ENCODE measurements at places on chromosomes 3 and 15.

- DNase-seq, result no peak
Measured at GRCh38 chr15:100341750-100342560, at the start of gene ADAMTS17. Gene ADAMTS17 (minus strand): TSS chr15:100341975. CDS start chr15:100341899, 76 bp downstream.

DNA sequence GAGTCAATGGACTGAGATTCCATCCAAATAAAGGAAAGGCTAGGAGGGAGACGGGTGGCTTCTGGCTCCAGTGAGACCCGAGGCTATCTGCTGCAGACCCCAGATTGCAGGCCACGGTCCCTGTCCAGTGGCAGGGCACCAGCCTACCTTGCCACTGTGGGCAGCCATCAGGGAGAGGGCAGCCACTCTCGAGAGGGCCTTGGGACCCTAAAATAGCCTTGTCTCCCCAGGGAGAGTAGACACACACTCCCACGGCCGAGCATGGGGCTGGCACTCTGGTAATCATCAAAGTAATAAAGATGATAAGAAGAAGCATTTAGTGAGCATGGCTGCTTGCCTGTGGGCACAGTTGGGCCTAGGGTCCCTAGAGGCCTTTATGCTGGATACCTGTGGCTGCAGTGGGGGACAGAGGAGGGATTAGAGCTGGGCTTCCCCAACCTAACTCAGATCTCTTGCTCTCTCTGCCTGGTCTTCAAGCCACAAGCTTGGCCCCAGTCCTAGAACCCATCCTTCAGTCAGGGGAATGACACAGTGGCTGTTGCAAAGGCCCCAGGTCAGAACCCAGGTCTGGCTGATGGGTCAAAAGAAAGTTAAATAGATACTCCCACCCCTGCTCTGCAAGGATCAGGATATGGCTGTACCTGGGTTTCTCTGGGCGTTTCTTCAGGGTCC lies 9.2 kb upstream of the VIPR1 start:
- DNase-seq, result no peak

DNA sequence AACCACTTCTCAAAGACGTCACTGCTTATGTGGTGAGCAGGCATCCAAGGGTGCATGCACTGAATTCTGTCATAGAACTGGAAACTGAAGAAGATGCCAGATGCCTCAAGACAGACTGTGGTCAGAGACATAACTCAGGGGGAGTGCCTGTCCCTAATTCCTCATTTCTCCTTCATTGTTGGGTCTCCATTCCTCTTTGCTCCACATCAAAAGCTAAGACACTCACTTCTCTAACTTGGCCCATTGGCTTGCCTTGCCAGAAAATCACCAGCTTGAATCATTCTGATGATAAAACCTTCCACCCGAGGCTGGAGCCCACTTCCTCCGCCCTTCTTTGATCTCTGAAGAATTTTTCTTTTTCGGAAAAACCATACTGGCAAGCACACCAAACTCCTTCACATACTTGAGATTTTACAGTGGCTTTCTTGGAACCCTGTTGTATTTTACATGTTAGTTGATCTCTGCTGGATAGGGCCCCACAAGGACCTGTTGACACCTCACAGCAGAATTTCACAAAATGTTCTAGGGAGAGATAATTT lies 69.9 kb downstream of the COL8A1 start:
- no peak for DNase-seq

- DNase-seq, result no peak
Measured at GRCh38 chr3:14906355-14906971, 40.9 kb upstream of the NR2C2 start.

- DNase-seq, result no peak
Measured at GRCh38 chr15:38612159-38612863, 47.7 kb upstream of the RASGRP1 start.

- DNase-seq, result no peak
Measured at GRCh38 chr3:156620260-156620659, 54.1 kb upstream of the TIPARP start.

GRCh38 chr15:63244399-63244798 lies 33.0 kb upstream of the APH1B start:
- no peak for DNase-seq

- DNase-seq, result no peak
Measured at GRCh38 chr3:17006132-17006852, 121.5 kb downstream of the PLCL2 start.

DNA sequence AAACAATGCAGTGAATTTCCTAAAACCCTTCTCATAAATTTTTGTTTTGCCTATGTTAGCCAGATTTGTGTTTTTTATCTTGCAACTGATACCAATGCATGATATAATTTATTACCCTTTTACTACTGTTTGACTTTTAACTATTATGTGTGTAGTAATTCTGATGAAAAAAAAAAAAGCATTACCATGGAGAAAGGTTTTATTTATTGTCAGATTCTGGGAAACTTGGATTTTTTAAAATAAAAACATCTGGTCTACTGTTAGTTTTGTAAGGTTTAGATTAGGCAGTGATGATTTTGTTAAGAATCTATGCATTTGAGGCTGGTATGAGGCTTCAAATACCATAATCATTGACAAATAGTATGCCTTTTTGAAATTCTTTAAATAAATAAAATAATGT lies 470.4 kb upstream of the ROBO1 start:
- DNase-seq, result no peak

DNA sequence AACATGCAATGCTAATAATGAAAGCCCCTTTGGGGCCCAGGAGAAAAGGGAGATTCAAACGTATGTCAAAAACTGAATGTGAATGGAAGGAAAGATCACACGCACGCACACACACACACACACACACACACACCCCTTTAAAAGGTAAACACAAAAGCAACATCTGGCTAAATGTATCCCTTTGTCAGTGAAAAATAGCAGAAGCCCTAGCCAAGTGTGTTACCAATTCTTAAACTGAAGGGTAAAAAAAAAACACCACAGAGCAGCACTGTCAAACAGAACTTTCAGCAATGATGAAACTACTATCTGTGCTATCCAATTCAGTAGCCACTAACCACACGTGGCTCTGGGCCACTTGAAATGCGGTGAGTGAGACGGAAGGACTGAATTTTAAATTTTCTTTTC lies 4.9 kb downstream of the RFTN1 start:
- DNase-seq, result no peak

GRCh38 chr3:161619351-161619750 lies 122.7 kb downstream of the OTOL1 start:
- DNase-seq, result no peak

DNA sequence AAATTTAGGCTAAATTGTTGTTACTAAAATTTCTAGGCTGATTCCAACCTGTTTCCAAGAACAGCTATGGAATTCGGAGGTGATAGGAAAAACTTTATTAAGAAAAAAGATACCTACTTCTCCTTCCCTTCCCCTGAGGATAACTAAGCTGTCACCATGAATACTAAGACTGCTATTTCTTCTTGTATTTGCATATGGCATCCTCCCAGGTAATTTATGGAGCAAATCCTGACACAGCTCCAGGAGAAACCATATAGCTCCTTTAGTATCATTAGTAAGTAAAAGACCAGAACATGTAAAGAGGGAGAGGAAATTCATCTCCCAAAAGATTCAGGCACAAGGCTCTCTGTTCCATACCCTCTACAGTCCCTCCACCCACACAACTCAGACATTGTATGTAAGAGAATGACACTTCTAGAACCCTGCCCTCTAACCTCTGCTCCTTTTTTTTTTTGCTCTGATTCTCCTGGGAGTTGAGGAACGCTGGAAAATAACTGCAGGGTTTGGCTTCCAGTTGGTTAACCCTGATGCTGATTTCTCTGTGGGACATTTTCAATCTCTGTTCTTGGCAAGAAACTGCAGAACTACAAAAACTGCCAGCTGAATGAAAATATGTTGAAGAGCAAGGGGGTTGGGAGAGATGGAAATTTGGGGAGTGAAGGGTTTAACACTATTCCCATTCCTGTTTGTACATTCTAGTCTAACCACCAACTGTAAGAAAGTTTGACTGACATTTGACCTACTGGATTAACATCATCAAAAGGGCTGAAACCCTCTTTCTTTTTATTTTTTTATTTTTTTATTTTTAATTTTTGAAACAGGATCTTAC lies 14.2 kb upstream of the MAGI1 start:
- DNase-seq, result no peak

- DNase-seq, result no peak
Measured at GRCh38 chr15:25724899-25725298, 138.2 kb downstream of the ATP10A start.

DNA sequence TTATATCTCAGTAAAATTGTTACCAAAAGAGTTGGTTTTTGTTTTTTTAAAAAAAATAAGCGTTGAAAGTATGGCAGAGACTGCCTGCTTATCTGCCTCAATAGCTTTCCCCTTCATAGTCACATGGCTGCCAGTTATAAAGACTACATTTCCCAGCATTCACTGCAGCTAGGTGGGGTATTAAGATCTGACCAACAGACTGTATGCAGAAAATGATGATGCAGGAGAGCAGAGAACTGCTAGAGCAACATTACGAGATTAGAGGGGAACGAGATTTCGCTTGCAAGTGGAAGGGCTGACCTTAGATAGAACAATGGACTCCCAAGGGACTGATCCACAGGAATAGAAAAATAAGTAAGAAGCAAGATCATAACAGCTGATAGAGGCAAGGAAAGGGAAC lies 14.3 kb downstream of the RHOA start:
- no peak for DNase-seq

- no peak for DNase-seq
Measured at GRCh38 chr3:153245661-153246060, 83.6 kb downstream of the RAP2B start.

- DNase-seq, result no peak
Measured at GRCh38 chr3:31133541-31133940, 239.1 kb upstream of the GADL1 start.

DNA sequence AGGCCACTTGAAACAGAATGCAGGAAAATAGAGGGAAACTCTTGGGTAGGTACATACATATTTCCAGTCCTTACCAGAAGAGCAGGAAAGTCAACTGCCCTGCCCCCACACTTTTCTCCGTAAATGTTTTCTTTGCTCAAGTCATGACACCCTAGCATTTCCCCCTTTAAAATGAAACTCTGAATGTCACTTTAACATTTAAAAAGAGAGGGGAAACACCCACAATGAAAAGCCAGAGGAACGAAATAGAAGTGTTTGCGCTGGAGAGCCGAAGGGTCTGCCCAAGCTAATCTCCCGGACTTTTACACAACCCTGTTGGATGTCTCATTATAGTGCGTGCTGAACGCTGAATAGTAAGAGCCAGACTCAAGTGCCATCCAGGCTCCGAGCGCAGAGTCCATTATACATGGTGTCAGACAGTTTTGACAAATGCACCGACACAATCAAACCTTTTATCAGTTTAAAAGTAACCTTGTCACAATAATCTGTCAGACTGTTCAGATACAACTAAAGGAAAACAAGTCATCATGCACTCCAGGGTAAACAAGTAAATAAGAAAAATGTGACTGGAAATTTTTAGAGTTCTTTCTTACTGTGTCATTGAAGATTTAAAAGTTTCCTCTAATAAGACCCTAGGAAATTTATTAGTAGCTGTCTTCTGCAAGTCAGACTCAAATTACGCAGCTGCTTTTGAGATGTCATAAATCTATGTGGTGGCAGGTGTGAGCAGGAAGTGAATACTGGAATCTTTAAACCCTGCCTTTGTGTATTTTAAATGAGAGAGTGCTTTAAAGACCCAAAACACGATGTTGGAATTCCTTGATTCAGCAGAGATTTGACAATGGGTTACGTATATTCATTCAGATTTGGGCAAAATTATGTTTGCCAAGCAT lies 159.8 kb downstream of the RBMS3 start:
- peak; percentile 49 for DNase-seq

DNA sequence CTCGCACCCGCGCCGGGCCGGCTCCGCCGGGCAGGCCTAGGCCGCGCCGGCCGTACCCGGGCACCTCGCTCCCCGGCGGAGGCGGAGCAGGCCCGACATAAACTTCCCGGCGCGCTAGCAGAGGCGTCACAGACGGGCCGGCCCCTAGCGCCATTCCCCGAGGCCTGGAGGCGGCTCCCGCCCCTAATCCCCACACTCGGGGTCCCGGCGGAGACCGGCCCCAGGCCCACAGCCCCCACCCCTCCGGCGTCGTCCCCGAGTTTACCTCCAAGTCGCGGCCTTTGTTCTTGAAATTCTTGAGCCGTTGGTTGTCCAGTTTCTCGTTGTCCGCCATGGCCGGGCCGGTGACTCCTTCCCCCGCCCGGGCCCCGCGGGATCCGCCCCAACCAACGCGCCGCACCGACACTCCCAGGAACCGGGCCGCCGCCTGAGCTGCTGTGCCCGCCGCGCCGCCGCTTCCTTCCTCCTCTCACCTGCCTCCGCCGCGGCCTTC lies 376 bp downstream of the KPNA4 start:
- DNase-seq, result no peak

GRCh38 chr3:90016555-90016954 lies 909.1 kb downstream of the EPHA3 start:
- DNase-seq, result no peak

- no peak for DNase-seq
Measured at GRCh38 chr3:100144255-100144866, 30.1 kb upstream of the FILIP1L start.

Data from NCI-H187 (cell line).